NCI-H187 treated with DMSO at 0.1 percent for 48 hours (cell line): ENCODE measurements at places on chromosomes 5 and 9.

- DNase-seq, result no peak
These were observed 19.3 kb downstream of the PUM3 start for GRCh38 chr9:2824564-2824963.

DNA sequence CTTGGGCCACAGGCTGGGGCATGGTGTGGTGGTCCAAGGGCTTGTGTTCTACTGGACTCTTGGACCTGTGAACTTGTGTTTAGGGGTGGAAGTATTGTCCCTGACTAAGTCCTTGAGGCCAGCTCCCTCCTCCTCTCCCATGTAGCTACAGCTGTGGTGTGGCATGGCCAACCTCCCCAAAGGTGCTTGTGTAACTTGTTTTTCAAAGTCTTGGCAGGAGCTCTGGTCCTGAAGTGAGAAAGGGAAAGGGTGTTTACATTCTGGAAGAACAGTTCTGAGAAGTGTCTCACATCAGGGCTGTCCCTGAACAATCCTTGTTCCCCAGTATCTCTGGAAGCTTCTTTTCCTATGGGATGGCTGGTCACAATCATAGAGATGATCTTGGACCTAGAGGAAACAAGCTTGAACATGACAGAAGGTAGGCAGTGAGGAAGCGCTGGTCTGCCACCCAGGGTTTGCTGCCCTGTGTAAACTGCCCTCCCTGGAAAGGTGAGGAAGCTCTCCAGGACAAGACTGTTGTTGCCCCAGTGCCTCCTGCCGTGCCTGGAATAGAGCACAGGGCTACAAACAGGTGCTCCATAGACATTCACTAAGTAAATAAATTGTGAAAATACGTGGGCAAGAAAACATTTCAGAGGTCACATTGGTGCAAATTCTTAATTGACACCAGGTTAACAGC, 64.6 kb upstream of the KLF9 start:
- no peak for DNase-seq

DNA sequence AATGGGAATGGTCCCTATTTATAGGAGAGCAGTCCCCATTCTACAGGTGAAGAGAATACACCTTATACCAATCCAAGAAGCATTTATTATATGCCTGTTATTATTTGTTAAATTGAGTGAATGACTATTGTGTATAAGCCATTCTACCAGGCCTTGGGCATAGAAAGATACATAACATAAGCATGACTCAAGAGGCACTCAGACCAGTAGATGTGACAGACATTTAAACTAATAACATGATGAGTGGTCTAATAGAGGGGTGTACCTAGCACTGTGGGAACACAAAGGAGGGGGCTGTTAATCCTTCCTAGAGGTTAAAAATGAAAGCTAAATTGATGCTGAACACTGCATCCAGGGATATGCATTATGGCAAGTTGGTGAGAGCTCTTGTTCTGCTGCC, 145.0 kb upstream of the TNC start:
- DNase-seq, result no peak

DNA sequence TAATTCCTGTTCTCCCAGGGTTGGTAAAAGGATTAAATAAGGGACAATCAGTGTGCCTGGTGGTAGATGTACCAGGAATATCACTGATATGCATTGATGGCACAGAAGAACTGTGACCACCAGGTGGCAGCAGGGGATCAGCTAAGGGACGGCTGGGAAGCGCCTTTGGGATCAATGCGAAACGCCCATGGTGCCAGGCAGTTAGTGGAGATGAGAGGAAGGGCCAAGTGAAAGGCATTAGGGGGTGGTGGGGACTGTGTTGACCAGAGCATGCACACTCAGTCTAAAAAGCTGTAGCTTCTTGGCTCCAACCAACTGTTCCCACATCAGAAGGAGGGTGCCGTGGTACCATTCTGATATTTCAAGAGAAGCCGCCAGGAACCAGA, 55.6 kb downstream of the ARHGEF37 start:
- no peak for DNase-seq

- DNase-seq, result no peak
These were observed 54.9 kb downstream of the USP20 start for GRCh38 chr9:129889941-129890717.

- no peak for DNase-seq
These were observed 7.3 kb downstream of the CRHBP start for GRCh38 chr5:76960004-76960625.

- no peak for DNase-seq
These were observed 121.1 kb downstream of the LHX2 start for GRCh38 chr9:124132671-124133147.

- no peak for DNase-seq
These were observed 292.3 kb upstream of the WWC1 start for GRCh38 chr5:167999182-167999581.

DNA sequence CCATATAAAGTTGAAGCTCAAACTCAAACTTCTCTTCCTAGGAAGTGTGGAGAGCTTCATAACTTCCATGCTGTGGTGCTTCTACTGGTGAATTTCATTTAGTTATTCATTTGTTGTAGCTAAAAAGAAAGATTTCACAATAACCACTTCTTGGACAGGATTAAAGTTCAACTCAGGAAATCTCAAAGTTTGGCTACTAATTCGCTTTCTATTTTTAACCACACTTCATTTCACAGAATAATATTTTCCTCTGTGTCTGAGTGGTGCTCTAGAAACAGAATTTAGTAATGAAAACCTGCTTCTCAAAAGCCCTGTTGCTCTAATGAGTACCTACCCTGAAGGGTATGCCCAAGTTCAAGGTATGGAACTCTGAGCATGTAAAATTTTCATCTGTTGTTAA, 73.9 kb downstream of the ACTBL2 start:
- no peak for DNase-seq

GRCh38 chr9:34154057-34154456, 24.8 kb upstream of the UBAP1 start:
- DNase-seq, result no peak

- peak; percentile 97 for DNase-seq
These were observed 632.5 kb downstream of the ISL1 start for GRCh38 chr5:52015760-52016159.

- no peak for DNase-seq
These were observed 22.6 kb downstream of the ASS1 start for GRCh38 chr9:130467316-130467715.

DNA sequence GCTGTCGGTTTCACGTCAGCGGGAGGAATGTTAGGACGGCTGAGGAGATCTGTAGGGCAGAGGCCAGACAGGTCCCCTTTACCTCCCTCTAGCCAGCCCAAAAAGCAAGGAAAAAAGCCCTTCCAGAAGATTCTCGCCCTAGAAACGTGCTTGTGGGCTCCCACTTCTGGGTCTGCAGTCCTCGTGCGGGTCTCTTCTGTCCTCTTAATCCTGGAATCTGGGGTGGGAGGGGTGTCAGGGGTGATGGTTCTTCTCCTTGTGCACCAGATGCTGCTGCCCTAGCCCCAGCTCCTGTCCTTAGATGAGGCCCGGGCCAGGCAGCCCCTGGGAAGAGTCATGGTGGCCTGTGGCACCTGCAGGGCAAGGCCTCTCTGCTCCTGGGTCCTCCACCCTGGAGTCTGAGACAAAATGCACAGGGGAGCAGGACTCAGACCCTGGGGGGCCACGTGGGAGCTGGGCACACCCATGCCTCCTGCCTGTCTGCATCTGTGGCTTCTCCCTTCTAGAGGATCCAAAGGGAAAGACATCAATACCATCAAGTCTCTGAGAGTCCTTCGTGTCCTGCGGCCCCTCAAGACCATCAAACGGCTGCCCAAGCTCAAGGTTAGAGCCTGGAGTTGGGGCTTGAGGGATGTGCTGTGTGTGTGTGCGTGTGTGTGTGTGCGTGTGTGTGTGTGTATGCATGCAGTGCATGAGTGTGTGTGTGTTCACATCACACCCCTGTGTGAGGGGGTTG, 174.2 kb downstream of the CACNA1B start:
- no peak for DNase-seq

DNA sequence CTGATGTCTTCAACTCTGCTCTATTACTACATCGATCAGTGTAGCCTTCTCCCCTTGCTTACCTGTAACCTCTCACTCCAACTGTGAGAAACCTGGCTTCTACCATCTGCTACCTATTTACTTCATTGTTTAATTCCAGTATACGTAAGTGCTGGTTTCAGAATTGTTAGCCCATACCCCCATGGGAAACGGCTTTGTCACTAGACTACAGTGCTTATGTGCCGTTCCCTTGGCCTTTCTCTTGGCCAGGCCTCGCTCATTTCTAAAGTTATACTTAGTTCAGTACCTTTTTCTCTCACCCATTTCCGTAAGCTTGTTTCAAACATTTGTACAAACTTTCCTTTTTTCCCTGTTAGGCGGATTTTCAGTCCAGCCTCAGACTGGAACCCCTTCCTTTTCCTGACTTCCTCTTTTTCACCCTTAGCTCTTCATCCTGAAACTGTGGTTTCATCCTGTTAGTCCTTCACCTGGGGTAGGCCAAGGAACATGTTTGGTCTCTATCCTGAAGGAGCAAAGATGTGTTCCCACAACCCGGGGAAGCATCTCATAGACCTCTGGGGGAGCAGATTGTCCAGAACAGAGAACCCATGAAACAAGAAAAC, 21.7 kb downstream of the ALG2 start:
- no peak for DNase-seq

- no peak for DNase-seq
These were observed 19.3 kb downstream of the HK3 start for GRCh38 chr5:176879663-176880361.

DNA sequence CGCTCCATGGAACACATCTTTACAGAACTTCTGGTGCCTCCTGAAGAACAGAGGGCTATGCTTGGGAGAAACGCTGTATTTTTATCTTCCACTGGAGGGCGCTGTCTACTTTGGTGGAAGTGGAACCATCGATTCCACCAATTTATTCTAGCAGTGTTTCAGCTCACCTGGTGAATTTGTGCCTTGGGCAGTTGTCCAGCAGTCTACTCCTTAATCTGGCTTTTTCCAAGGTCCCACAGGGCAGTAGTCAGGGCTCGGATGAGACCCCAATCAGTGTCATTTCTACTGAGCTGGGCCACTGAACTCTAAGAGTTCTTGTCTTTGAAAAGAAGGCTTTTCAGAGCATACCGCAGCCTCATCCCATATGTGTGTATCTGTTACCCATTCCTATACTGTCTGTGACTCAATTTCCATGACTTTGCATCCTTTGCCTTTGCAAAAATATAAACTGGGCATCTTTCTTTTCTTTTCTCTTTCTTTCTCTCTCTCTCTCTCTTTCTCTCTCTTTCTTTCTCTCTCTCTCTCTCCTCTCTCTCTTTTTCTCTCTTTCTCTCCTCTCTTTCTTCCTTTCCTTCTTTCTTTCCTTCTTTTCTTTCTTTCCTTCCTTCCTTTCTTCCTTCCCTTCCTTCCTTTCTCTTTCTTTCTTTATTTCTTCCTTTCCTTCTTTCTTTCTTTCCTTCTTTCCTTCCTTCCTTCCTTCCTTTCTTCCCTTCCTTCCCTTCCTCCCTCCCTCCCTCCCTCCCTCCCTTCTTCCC, 138.4 kb upstream of the ZNF618 start:
- no peak for DNase-seq

DNA sequence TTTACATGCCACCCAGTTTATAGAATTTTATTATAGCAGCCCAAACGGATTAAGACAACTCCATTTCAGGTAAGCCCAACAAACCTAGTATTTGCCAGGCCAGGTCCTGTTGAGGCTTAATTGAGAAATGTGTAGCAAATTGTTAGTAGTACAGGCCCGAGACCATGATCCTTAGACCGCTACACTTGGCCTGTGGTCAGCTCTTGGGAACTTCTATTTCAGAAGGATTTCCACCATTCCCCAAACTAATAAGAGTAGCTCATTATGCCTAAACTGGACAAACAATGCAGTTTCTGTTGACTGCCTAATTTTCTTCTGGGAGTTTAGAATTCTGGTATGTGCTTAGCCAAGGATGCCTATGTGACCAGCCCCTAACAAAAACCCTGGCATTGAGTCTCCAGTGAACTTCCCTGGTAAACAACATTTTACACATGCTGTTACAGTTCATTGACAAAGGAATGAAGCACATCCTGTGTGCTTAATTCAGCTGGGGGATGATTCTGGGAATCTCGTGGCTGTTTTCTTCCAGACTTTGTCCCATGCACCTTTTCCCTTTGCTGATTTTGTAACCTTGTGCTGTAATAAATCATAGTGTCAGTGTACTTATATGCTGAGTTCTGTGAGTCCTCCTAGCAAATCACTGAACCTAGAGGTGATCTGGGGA, 5.6 kb upstream of the GPX3 start:
- DNase-seq, result no peak

- no peak for DNase-seq
These were observed 54.1 kb downstream of the USP20 start for GRCh38 chr9:129889122-129889940.

GRCh38 chr9:34644766-34645314, 1.6 kb upstream of the GALT start:
- DNase-seq, result no peak
